ENCODE measurements at places on chromosomes 13 and 19. TPM values are rescaled to one million over a fixed set of nuclear protein-coding genes. Genes with fewer than 3 reads are reported as not detected.
A peak's percentile ranks its signal among the peaks of the same experiment; 100 is the strongest.

GRCh38 chr13:113915012-113915763 is 51.3 kb upstream of the GAS6 start:
- no peak for DNase-seq

DNA sequence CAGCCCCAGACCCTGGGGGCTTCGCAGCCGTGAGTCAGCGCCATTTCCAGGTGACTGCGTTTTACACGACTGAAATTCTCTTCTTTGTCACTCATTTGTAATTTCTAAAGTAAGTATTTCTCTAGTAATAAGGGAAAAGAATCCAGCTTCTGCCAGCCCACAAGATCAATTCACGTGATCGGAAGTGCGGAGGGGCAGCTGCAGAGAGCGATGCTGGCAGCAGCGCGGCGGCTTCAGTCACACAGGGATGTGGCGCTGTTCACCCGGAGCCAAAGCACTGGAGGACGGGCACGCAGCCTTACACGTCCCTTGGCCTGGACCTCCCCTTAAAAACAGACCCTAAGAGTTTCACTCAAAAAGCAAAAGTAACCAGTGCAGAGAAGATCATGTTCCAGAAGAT is 18.4 kb downstream of the GRTP1 start:
- DNase-seq, result no peak

DNA sequence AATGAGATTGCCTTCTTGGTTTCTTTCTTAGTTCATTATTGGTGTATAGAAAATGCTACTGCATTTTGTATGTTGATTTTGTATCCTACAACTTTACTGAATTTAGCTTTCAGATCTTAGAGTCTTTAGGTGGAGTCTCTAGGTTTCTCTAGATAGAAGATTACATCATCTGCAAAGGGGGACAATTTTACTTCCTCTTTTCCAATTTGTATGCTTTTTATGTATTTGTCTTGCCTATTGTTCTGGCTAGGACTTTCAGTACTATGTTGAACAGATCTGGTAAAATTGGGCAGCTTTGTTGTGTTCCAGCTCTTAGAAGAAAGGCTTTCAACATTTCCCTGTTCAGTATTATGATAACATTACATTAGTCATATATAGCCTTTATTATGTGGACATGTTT is 101.0 kb upstream of the SPRY2 start:
- DNase-seq, result no peak

DNA sequence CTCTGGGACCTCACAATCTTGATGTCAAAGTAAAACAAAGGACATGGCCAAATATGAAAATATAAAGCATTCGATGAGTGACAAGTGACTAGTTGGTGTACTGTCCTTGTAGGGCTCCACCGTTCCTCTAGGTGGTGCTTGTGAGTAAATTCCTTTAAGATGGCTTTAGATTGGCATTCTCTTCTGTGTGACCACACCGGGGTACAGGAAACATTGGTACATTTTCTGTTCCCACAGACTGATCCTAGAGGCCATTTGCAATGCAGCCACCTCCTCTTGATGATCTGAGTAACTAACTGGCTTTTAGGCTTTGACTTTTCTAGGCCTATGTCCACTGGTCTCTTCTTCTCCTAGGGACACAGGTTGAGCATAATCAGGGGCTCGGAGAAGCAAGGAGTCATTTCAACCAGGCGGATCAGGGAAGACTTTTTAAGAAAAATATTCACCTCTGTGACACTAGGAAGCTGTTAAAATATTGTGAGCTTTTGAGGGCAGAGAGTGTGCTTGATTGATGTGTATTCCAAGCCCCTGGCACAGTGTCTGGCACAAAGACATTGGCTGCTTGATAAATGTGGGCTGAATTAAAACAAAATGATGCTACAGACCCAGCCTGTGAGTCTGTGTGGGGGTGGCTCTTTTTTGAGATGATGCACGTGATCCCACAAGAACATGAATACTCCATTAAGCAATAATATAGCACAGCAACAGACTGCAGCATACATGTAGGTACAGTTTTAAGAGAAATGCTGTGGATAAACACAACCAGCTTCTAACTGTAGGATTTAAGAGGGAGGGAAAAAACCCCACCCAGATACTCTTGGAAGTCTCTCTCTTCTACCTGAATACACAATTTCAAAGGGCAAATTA is 21.0 kb downstream of the EPSTI1 start:
- peak; percentile 47 for DNase-seq

DNA sequence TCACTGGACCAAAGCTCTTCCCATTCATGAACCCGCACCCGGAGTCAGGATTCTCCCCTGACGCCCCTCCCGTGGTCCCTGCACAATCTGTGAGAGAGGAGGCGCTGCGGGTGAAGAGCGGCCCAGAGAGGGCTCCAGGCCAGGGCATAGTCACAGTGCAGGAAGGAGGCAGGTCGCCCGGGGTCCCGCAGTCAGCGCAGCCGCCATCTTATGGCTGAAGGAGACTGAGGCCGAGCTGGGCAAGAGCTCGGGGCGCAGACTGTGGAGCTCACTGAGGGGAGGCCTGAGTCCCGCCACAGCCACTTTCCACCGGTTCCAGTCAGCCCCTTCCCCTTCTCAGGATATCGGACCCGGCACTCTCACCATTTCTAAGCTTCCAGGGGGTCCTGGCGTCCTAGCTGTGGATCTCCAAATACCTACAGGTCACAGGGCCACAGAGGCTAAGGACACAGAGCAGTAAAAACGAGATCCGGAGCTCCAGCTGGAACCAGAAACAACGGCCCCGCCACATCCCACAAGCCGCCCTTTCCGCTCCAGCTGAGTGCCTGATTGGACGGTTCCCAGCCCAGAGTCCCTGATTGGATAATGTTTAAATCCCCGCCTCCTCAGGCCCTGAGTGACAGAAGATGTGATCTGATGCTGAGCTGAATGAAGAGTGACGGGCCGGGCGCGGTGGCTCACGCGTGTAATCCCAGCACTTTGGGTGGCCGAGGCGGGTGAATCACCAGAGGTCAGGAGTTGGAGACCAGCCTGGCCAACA is at the start of gene ZNF99:
Gene ZNF99, minus strand, starts transcription at position 501 of the 760 bp plus-strand sequence. Its CDS starts 135 bp downstream, at position 366.
- DNase-seq, result no peak

Gene ZNF730
- not detected for total RNA-seq

GRCh38 chr19:8491574-8491973 is 10.9 kb downstream of the PRAM1 start:
- no peak for DNase-seq

Gene VSTM2B
- not detected for total RNA-seq

GRCh38 chr19:50939596-50939995 is 13.2 kb downstream of the KLK5 start:
- no peak for DNase-seq
